ENCODE measurements at places on chromosomes 4 and X. TPM values are rescaled to one million over a fixed set of nuclear protein-coding genes. Genes with fewer than 3 reads are reported as not detected.

DGAT2L6 gene
- polyA plus RNA-seq = not detected

ENOX2 gene
- 15.5 TPM for polyA plus RNA-seq

DNA sequence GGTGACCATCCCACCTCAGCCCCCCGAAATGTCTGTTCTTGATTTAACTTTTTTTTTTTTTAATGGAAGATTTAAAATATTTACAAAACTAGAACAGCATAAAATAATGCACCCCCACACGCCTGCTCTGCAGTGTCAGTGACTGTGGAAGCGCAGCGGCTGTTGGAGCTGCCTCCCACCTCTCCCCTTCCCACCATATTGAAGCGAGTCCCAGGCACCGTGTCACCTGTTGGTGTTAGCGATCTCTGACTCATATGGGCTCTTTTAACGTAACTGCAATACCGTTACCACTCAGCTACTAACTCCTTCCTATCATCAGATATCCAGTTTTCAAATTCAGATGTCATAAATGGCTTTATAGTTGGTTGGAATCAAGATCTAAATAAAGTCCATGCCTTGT, 17.1 kb upstream of the TADA2B start:
- no peak for DNase-seq

DNA sequence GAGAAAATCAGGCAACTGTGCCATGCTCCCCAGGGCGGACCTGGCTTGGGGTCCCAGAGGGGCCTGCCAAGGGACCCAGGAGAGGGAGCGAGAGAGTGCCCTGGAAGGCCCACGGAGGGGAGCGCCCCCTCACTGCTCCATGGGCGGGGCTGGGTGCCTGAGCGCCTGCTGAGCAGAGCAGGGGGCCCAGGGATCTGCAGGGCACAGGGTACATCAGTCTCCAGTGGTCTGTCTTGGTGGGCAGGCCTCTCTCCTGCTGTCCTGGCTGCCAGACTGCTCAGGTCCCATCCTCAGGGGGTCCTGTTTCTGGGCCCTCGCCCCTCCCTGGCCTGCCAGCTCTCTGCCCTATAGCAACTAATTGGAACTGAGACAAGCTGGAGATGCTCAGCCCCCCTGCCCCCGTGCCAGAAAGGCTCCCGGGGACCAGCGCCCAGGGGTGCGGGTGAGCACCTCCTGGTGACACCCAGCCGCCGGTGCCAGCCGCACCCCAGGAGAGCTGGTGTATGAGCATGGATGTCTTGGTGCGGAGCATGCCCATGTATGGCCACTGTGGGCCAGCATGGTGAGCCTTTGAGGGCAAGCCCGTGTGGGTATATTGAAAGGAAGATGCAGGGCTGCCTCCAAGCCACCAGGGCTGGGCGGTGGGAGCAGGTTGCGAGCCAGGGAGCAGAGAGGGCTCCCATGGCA, 1.3 kb downstream of the BGN start:
- DNase-seq = no peak

DNA sequence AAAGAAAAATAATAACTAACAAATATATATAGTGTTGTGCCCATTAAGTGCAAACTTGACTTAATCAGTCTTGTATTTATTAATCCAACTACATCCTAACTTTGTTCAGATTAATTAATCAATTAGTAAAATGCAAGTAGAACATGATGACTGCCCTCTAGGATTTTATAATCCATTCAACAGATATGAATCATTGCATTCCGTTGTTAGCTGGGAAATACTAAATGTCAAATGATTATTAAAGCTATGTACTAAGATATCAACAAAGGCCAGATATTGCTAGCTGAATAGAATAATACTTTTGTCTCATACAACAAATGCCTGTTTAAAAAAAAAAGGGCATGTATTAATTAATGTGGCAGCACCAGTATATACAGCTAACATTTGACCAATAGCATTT, 1366.3 kb downstream of the STIM2 start:
- no peak for DNase-seq

GRCh38 chr4:128416921-128417320, 129.3 kb upstream of the PGRMC2 start:
- DNase-seq = no peak

- no peak for DNase-seq
Observed at GRCh38 chr4:98181809-98182208, 38.5 kb upstream of the STPG2 start.

DNA sequence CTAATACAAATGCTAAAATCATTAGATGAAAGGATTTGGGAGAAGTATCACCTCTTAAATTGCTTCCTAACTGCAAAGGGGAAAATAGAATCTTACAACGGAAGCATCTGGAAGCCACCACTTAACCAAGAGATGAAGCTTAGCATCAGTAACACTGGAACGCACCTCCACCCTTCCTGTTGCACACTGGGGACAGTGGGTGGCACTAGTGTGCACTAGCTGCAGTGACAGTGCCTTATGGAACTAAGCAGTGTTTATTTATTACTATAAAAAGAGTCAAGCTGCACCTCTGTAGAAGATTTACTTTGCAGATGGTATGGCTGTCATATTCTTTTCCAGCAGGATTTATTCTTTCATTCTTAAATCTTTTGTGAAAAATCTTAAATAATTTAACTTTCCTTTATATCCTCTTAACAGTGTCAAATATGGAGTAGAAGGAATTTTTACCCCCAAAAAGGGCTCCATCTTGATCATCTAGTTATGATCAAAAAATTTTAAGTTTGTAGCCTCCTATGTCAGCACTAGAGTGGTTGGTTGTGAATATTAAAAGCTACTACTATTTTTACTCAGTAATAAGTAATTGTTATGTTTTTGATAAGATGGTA, 76.7 kb downstream of the SCD5 start:
- DNase-seq = no peak

DNA sequence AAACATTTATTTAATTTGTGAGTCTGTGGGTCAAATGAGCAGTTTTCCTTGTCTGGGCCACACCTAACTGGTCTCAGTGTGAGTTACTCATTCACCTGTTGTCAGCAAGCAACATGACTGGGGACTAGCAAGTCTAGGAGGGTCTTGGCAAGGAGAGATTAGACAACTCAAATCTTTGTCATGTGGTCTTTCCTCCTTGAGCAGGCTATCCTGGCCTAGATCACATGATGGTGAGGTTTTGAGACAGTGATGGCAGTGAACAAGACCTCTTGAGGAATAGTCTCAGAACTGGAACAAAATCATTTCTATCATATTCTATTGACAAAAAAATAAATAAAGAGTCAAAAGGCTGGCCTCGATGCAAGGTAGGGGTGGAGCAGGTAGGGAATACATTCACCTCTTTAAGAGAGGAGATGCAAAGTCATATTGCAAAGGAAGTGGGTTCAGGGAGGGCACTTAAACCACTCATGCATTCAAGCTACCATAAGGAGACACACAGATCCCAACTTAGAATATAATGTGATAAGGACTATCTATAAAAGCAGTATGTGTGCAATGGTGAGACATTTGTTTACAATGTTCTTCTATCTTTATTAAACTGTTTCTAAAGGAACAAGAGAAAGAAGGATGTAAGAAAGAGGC, 135.7 kb downstream of the ZNF330 start:
- DNase-seq = no peak

DNA sequence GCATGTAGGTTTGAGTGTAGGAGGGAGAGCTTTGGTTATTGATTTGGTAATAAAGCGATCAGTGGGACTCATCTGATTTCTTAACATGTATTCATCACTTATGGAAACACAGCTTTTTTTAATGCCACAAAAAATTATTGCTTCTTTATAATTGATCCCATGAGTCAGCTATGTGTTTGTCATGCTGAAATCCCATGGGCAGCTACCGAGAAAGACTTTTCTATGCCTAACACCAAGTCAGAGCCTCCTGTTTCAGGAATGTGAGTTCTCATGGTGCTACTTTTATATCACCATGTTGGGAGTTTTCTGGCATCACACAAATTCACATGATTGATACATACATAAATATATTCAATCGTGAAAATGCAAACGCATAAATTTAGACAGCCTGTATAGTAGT, 165.7 kb downstream of the RAPGEF2 start:
- no peak for DNase-seq

DNA sequence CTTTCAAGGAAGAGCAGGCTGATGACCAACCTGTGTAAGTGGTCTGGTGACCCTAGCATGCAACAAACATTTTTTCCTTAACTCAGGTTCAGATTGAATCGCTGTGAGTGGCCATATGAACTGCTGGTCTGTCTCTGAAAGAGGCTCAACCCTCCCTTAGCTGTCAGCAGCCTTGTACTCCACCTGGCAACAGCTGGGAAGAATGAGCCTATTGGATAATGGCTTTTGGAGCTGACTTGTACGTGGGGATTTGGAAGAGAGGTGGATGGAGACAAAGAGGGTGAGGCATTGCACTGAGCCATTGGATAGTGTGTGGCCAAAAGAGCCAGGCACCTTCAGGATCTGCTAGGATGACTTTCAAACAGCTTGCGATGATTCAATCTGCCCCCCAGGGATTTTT, 35.7 kb upstream of the BMP15 start:
- no peak for DNase-seq

- DNase-seq = no peak
Observed at GRCh38 chrX:22059775-22060174, 27.6 kb downstream of the PHEX start.

- no peak for DNase-seq
Observed at GRCh38 chr4:66340286-66340893, 670.1 kb upstream of the EPHA5 start.

- DNase-seq = no peak
Observed at GRCh38 chrX:121245763-121246162, 198.4 kb downstream of the GLUD2 start.

DNA sequence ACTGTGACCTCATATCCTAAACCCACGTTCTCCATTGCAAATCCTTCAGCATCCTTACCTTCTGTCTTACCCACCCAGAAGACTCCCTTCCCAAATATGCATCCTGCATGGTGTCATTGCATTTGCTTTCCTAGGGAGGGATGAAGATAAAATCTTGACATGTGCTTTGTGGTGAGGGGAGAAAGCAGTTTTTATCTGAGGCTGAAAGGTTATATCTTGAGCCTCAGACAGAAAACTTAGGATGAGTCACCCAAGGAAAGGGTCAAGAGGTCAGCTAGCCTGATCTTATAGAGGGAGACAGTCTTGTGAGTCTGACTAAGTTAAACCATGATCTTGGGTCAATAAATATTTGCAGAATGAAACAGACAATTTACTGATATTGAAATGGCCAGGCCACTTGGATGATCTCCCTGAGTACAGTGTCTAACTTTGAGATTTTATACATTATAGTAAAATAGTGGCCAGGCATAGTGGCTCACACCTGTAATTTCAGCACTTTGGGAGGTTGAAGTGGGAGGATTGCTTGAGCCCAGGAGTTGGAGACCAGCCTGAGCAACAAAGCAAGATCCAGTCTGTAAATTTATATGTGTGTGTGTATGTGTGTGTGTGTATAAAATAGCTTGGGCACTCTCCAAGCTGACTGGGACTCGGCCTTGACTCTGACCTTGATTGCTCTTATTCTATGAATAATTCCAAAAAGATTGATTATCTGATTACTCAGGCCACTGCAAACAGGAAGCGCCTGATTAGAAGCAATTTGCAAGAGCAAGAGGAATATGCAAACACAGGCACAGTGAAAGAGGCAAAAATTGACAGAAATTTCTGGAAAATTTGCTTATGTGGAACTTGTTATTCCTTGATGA, 15.4 kb upstream of the FAM9C start:
- no peak for DNase-seq

DNA sequence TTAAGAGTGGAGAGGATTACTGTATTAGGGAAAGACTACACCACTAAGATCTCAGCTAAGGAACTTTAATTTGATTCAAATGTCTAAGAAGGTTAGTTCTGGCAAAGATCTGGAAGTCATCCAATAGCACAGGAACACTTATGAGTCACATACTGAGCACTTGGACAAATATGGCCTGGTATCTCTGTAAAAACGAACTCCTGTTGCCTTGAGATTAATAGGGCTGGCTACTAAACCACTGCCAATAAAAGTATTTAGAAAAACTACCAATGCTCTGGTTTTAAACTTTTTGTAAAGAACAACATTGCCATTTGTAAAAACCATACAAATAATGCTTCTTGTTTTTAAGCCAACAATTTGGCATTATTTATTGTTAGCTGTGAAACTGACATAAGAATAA, 70.5 kb downstream of the SEC24D start:
- peak; percentile 95 for DNase-seq

- no peak for DNase-seq
Observed at GRCh38 chr4:45989775-45990174, 134.1 kb downstream of the GABRG1 start.

DNA sequence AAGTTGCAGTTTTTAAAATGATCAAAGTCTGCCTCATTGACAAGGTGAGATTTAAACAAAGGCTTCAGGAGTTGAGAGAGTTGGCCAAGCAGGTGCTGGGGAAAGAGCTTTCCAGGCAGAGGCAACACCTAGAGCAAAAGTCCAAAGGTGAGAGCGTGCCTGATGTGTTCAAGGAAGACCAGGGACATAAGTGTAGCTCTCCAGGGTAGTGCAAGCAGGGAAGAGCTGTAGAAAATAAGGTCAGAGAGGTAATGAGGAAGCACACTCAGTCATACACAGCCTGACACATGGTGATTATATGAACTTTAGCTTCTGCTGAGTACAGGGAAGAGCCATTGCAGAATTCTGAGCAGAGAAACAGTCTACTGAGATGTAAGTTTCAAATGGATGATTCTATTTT, 265.0 kb upstream of the NWD2 start:
- no peak for DNase-seq

DNA sequence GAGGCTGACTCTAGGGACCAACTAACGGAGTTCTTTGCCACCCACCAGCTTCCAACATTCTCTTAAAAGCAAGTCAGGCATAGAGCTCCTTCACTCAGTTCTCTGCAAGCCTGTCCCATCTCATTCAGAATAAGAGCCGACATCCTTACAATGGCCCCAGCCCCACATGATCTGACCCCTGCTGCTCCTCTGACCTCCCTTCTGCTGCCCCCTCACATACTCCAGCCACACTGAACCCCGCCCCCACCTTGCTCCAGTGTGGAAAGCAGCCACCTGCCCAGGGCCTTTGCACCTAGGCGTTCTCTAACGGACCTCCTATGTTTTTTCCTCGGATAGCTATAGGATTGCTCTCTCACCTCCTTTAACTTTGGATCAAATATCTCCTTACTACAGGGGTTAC, 143.2 kb upstream of the ETNPPL start:
- DNase-seq = no peak

- DNase-seq = no peak
Observed at GRCh38 chr4:8232748-8233147, 33.7 kb downstream of the SH3TC1 start.

Measured in AG04450 (cell line).